NCI-H1436 treated with DMSO at 0.1 percent for 48 hours (cell line): ENCODE measurements at places on chromosomes 1 and 21.

GRCh38 chr1:239744851-239745250 is 346.8 kb upstream of the FMN2 start:
- DNase-seq = no peak

GRCh38 chr1:194535369-194535768 is 1349.0 kb upstream of the B3GALT2 start:
- no peak for DNase-seq

DNA sequence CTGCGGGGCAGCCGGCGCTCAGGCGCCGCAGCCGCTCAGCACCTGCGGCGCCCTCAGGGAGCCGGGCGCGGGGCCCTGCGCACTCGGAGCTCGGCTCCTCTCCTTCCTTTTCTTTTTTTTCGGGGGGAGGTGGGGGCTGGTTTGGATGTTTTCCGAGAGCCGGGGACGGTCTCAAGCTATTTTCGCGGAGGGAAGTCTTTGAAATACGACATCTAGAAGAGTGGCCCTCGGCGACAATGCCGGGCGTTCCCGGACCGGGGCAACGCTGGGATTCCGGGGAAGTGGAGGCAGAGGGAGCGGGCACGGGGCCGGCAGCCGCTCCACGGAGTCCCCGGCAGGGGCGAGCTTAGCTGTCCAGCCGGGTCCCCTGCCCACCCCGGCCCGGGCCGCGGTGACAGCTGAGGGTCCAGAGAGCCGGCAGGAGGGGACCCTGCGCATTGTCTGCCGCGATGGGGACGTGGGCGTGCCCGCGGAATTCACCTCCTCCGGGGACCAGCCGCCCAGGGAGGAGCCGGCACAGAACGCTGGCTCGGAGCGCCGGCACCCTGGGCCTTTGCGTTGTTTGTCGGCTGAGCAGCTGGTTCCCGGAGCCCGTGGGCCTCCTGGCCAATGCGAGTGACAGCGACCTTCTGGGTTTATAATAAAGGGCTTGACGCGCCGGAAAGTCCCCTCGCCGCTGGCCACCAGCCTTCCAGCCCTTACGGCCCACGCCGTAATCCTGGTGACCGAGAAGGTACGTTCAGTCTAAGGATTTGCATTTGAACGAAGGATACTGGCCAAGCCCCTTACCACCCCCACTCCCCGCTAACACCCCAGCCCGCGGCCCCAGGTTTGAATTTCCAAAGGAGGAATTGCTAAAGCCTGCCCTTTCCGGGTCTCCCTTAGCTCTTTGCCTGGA is 582 bp downstream of the SLC37A1 start:
- no peak for DNase-seq

DNA sequence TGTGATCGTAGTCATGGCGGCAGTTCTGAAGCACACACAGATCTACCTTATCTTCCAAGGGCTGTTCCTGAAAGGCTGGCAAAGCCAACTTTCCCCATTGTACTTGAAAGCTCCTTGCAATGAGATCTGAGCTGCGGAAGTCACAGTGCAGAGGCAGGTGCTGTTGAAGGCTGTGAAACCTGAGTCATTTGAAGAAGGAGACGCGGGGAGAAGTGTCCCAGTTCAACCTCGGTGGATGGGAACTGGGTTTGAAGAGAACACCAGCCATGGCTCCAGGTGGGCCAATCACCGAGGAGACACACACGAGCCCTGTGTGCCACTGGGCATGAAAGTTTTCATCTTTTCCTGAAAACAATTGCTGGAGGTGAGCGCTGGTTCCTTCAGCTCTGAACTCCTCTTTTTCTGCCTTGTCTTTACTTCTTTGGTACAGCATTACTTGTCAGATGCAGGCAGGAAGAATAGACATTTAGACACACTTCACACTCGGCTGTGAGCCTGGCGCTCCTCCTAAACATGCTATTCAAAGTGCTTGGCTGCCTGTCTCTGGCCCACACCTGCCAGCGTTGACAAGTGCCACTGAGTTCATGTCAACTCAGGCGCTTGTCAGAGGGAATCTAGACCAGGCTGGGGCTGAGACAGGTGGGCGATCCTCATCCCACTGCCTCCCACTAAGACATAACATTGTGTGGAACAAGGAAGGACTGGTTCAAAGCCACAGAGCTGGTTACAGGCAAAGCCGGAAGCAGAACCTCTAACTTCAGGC is 25.7 kb upstream of the PDE9A start:
- no peak for DNase-seq

GRCh38 chr21:34857874-34858273 is 189.1 kb downstream of the CLIC6 start:
- no peak for DNase-seq

DNA sequence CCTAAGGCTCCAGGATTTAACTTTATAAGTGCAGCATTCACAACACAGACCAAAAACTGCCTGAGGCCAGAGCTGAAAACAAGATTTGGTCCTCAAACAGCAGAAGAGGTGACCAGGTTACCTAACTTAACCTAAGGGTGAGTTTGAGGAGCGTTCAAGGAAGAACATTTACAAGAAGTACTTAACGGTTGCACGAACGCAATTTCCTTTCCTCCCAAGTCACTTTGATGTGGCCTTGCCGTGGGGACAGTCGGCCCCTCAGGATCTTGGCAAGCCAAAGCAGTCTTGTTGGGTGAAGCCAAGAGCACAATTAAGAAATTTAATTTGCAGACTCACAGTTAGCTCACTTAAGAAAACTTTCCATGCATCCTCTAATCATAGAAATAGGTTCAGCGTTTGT is 202.6 kb upstream of the COA6 start:
- no peak for DNase-seq

GRCh38 chr1:8701794-8702471 is 115.5 kb downstream of the RERE start:
- no peak for DNase-seq

- DNase-seq = no peak
These were observed 7.2 kb upstream of the WARS2 start for GRCh38 chr1:119147661-119148090.

DNA sequence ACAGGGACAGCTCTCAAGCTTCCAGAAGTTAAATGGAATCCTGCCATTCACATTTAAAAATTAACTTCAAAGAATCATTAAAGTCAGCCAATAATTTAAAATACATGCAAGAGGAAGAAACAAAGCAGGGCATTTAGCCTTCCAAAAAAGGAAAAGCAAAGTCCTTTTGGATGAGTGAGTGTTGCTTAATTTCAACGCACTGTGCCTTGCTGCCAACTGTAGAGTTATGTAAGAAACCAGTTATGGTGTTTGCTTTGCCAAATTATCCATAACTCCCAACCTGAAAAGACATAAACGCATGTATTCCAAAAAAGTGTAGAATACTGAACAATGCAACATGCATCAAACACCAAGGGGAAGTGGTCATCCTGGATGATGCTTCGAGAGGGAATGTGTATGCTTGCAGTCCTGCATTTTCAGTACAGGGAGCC is 16.1 kb upstream of the KCNE1 start:
- DNase-seq = no peak

DNA sequence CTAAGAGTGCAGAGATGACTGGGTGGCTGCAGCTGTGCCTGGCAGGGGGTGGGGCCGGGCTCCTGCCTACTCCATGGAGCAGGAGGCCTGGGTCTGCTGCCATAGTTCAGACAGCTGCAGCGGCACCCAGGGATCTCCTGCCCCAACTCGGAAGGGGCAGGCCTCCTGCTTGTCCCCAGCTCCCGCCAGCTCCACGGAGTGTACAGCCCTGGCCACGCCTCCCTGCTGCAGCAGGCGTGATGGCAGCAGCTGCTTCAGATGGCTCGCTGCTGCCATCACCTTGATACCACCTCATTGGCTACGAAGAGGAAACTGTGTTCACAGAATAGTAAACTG is 35.9 kb downstream of the ACTL8 start:
- no peak for DNase-seq

GRCh38 chr1:108815566-108815965 is 41.3 kb downstream of the AKNAD1 start:
- no peak for DNase-seq

DNA sequence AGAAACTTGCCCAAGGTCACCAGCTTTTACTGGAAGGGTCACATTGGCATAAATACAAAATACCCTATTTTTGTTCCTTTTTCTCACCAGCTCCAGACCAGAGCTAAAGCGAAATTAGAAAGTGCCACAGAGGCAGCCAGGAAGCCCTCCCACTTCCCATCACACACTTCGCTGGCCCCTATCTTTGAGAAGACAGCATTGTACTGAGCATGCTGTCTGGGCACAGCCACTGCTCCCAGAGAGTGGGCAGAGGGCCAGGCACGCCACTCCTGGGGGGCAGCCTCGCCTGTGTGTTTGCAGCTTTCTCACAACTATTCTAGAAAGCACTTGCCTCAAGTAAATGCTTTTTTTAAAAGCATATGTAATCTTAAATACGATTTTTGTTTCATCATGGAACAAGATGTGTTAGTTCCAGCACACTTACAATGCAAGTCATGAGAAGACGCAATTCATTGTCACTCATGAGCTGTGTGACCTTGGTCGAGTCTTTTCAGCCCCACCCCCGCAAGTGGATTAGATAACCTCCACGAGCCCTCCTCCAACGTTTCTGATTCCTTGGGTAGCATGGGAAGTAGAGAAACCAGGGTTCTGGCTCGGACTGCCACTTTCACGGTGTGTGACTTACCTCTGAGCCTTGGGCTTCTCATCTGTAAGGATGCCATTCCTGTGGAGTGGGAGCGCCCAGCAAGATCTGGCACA is 25.7 kb upstream of the EPHA8 start:
- DNase-seq = no peak

- DNase-seq = no peak
These were observed 229.1 kb downstream of the KCNJ6 start for GRCh38 chr21:37686991-37687810.

DNA sequence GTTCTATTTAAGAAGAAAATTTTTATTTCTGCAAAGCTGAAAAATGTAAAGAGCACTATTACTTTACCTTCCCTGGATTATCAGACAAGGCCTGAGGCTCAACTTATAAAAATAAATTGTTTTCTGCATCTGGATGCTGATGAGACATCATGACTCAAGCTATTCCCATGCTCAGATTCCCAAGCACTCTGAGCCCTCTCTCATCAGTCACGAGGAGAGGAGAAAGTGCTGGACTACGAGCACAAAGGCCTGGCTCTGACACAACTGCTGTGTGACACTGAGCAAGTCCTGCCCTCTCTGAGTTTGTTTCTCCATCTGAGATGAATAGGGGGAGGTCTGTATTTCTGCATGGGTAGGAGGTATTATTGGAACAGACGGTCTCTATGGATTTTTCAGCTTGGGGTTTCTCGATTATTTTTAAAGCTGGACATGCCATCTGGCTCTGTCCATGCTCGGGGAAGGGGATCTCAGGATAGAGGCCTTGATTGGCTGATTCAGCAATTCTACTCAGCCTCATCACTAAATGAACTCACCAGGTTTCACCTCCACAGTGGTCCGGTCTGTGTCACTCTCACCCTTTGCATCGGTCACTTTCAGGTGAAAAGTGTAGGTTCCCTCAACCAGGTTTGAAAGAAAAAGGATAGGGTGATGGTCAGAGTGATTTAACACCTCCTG is 107.7 kb downstream of the KIAA0319L start:
- DNase-seq = no peak

- no peak for DNase-seq
These were observed 413.0 kb upstream of the ESRRG start for GRCh38 chr1:217135987-217136894.
